T-helper 22 cell (primary cell): ENCODE measurements at places on chromosomes 3 and 15.

DNA sequence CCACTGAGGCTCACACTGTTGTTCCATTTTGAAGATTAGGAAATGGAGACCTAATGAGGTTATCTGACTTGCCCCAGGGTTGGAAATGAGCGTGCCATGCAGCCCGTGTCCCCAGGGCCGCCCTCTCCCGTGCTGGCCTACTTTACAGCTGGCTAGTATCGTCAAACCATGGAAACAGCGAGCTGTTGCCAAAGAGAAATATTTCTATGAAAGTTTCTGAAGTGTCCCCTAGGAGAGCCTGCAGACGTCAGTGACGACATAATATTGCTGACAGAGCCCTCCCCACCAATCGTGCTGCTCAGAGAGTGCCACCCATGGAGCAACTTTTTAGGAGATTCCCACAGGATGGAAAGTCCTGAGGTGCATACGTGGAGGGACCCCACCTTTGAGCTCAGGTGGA lies 11.2 kb upstream of the FAM174B start:
- no peak for DNase-seq

DNA sequence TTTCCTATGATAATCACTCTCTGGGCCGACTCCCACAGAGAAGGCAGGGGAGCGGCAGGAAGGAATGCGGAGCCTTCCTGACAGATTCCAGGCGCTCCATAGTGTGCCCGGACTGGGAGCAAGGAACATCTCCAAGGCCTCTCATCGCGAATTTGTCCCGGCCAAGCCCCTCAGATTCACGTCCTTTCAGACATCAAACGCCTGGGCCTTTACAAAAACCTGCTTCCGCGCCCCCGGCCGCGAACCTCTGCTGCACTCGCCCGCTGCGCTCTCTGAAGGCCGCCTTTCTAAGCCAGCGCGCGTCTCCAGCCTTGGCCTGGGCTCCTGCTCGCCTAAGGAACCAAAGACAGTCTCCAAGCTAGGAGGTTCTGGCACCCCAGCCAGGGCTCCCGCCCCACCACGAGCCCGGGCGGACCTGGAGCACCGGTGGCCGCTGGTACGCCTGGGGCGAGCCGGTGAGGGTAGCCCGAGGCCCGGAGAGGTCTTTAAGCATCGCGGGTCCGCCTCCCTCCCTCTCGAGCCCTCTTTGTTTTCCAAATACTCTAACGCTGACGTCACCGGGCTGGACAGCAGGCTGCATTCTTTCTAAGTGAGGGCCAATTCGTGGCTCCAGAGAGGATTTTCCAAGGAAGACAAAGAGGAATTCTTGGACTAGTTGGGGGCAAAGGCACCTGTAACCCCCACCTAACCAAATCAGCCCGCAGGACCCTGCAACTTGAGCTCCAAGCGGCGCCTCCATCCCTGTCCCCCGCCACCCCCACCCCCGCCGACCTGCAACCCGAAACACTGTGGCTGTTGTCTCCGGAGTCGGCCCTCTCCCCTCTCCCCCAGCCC lies 759 bp downstream of the AMOTL2 start:
- no peak for DNase-seq

DNA sequence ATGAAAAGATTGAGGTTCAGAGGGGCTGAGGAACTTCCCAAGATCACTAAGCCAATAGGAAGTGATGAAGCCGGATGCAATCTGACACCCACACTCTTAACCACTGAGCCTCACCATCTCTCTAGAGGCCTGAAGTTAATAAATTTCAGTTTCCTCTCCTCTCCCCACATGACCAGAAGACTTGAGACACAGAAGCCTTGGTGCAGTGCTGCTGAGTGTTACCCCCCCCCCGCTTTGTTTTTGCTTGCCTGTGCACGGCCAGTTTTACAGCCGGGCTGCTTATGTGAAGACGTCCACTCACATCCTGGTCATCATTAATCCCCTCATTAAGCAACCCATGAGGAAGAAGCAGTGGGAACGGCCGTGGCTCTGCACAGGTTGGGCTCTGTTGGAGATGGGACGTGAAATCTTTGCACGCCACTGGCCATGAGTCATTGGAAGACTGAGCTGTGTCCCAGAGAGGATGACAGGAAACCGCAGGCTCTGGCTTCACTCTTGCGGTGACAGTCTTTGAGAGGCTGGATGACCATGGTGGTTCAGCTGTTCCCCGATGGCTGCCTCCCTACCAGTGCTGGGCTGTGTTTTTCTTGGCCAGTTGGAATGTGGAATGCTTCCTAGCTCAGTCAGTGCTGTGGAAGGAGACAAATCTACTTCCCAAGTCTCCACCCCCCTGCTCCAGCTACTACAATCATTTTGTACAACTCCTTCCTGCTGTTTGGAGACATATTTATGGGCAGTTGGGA lies 232.6 kb upstream of the LRTM1 start:
- no peak for DNase-seq

DNA sequence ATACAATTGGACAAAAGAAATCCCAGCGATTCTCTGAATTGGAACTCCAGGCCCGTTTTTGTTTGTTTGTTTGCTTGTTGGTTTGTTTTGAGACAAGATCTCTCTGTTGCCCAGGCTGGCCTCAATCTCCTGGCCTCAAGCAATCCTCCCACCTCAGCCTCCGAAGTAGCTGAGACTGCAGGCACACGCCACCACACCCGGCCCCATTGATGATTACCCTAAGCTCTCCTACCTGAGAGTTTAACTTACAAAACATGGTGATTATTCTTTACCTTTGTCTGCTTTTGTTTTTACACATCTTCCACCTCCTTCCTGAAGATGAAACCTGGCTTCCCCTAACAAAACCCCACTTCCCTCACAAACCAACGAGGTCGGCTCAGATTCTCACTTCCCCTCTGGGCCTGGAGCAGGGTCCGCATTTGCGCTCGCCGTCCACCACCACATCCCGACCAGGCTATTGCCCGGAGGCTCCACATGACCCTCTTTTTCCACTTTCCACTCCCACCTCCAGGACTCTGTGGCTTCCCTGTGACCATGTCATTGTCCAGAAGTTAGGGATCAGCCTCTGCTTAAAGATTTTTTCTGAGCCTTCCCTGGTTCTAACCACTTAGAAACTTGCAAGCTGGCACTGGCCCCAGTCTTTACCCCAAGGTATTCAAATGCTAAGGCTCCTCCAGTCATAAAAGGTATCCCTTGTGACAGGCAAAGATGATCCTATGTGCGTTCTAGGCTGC lies 14.8 kb downstream of the KLHL6 start:
- no peak for DNase-seq

DNA sequence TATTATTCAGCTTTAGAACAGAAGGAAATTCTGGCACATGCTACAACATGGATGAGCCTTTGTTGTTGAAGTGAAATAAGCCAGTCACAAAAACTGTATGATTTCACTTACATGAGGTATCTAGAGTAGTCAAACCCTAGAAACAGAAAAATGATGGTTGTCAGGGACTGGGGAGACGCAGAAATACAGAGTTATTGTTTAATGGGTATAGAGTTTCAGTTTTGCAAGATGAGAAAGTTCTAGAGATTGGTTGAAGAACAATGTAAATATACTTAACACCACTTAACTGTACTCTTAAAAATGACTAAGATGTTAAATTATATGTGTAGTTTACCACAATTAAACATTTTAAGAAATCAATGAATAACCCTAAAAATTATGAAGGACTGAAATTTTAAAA lies 15.8 kb downstream of the SPTSSB start:
- no peak for DNase-seq

DNA sequence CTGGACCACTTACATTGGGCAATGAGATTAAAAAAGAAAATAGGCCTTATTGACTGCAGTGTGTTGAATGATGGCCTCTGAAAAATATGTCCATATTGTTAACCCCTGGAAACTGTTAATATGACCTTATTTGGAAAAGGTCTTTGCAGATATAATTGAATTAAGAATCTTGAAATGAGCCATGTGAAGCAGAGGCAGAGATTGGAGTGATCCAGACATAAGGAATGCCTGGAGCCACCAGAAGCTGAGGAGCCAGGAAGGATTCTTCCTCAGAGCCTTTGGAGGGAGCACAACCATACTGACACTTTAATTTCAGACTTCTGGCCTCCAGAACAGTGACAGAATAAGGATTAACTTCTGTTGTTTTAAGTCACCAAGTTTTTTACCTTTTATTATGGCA lies 510.4 kb upstream of the AGTR1 start:
- no peak for DNase-seq

DNA sequence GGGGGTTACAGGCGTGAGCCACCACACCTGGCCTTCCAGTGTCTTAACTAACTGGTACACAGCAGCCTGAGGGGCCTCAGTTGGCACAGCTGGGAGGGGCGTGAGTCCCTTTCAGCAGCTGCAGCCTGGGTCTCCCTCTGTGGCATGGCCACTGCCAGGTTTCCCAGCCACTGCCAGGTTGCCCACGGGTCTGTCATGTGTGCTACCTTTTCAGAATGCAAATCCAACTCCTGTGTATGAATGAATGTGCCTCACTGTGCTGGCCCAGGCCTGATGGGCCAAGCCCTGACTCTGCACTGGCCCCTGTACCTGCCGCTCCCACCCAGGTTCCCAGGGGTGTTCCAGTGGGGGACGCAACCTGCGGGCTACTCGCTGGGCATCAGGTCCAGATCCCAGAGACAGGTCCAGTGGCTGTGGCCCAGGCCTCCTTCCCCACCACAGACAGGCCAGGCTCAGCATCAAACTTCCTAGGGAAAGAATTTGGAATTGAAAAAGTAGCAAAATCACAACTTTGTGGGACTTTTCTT lies 26.0 kb downstream of the WHAMM start:
- DNase-seq, result no peak

DNA sequence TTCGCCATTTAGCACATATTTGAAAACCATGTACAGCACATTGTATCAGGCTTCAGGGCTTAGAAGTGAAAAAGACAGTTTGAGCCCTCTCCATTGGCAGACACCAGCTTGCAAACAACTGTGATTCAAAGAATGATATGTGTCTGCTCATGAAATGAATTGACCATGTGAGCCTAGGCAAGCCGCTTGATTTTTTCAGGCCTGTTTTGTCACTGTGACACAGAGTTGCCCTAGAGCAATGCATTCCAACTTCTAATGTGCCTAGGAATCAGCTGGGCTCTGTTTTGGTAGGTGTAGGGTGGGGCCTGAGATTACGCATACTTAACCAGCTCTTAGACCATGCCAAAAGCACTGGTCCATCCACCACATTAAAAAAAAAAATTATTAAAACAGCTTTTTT lies 53.0 kb downstream of the ATP2C1 start:
- no peak for DNase-seq

DNA sequence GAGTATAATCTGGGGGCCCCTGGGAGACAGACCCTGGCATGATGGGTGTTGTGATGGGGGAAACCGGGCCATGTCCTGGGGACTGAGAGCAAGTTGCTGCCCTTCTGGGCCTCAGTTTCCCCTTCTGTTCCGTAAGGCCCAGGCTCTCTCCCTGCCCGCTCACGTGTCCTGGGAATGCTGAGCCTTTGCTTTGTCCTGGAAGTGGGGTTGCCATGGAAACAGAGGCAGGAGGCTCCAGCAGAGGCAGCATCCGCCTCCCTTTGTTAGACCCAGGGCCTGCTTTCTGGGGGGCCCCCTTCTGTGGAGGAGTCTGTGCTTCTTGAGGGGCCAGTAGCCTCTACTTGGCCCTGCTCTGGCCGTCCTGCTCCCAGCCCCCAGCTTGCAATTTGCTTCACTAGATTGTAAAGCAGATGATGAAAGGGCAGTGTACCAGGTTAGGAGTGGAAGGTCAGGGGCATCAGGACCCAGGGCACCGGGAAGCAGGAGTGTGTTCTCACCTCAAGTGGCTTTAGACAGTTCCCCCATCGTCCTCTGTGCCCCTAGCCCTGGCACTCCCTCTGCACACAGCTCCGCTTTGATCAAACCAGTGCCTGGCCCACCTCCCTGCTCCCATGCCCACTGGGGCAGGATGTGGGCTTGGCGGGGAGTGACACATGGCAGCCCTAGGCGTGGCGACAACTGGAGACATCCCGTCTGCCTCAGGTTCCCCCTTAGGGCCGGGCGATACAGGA lies 105.6 kb downstream of the FBLN2 start:
- no peak for DNase-seq

- no peak for DNase-seq
These were observed 61.8 kb upstream of the ATP13A3 start for GRCh38 chr3:194548346-194549321.

GRCh38 chr3:18177271-18177670 lies 247.9 kb downstream of the SATB1 start:
- no peak for DNase-seq

GRCh38 chr3:170021083-170021482 lies 16.7 kb upstream of the GPR160 start:
- no peak for DNase-seq

- DNase-seq, result no peak
These were observed 29.5 kb downstream of the EFCC1 start for GRCh38 chr3:129030611-129031010.

- DNase-seq, result no peak
These were observed 21.2 kb upstream of the CLK3 start for GRCh38 chr15:74594455-74594854.

DNA sequence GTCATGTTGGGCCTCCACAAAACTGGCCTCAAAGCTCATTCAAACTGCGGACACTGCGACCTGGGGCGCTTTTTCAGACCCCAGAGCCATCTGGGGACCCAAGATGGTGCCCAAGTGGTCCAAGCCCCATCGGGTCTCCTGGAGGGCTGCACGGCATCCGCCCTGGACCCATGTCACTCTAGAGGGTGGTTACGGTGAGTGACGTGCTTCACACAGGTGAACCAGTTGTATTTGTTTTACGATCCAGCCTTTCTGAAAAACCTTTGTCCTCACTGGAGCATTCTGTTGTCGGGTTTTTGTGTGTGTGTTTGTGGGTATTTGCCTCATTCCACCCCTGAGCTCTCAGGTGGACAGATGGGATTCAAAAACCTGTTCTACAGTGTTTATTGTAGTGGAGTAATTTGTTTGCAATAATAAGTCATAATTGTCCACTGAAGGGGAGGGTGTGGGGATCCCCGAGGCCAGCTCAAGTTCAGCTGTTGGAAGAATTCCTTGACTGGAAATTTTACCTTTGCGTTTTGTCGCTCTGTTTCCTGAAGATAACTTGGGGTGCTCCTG lies 1.9 kb downstream of the SLC51A start:
- DNase-seq, result no peak

DNA sequence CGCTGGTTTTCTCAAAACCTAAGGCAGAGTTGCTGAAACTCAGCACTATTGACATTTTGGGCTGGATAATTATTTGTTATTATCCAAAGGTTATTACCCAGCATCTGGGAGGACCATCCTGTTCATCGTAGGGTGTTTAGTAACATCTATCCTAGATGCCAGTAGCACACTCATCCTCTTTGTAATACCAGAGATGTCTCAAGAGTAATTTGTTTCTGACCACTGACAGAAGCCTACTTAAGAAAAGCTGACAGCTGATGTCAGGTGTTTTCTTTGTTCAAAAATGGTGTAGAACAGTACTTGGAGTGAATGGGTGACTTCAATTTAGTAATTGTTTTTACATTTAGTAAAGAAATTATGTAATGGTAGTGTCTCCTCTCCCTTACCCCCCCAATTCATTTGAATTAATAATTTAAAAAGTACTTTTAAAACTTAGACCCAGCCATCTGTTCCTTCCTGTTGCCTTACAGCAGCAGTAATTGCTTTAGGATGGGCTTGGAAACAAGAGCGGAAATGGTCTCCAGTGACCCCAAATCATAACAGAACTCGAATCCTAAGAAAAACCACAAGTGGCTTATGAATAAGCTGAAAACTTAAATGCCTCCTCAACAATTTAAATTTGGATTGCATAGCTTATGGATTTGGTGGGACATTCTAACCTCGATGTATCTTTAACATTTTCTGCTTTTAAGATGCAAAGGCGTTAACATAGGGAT lies 105.4 kb downstream of the PTPRG start:
- DNase-seq, result no peak

GRCh38 chr3:117745516-117745915 lies 1035.9 kb downstream of the TUSC7 start:
- no peak for DNase-seq

- DNase-seq, result no peak
These were observed 108.8 kb upstream of the HACD2 start for GRCh38 chr3:123693584-123694190.
